ENCODE measurements at places on chromosomes 11 and 22.
A peak's percentile ranks its signal among the peaks of the same experiment; 100 is the strongest.

GRCh38 chr11:24567380-24567779 lies 70.5 kb downstream of the LUZP2 start:
- no peak for DNase-seq

GRCh38 chr22:39567135-39567946 lies 3.2 kb upstream of the CACNA1I start:
- DNase-seq: peak; percentile 54

DNA sequence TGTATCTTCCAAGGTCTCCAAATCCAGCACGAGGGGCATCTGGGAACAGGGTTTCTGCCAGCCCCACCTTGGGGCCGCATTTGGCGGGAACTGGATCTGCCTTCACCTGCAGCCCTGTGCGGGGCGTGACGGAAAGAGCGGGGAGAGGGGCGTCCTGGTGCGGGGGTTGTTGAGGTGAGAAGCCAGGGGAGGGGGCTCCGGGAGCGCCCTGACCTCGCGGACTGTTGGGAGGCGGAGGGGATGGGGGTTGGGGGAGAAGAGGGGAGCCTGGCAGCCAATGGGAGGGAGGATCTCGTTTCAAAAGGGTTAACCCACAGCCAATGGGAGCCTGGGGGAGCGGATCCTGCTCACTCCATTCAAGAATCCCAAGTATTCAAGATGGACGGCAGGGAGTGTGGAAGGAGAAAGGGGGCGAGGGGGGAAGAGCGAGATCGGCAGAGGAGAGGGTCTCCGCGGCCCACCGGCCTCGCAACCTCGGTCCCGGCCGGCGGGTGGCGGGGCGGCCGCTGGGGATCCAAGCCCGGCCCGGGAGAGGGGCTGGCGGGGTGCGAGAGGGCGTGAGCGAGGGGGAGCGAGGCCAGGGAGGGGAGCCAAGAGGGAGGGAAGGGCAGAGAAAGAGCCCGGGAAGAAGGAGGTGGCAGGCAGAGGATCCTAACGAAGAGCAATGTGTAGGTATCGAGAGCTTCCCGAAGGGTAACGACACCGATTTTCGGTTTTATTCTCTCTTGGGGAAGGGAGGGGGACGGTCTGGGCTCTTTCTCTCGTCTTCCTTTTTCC lies 11.5 kb downstream of the YPEL4 start:
- DNase-seq: no peak

- no peak for DNase-seq
Measured at GRCh38 chr11:83252266-83252665, 33.9 kb downstream of the CCDC90B start.

GRCh38 chr11:11670574-11670973 lies 48.8 kb upstream of the GALNT18 start:
- no peak for DNase-seq

DNA sequence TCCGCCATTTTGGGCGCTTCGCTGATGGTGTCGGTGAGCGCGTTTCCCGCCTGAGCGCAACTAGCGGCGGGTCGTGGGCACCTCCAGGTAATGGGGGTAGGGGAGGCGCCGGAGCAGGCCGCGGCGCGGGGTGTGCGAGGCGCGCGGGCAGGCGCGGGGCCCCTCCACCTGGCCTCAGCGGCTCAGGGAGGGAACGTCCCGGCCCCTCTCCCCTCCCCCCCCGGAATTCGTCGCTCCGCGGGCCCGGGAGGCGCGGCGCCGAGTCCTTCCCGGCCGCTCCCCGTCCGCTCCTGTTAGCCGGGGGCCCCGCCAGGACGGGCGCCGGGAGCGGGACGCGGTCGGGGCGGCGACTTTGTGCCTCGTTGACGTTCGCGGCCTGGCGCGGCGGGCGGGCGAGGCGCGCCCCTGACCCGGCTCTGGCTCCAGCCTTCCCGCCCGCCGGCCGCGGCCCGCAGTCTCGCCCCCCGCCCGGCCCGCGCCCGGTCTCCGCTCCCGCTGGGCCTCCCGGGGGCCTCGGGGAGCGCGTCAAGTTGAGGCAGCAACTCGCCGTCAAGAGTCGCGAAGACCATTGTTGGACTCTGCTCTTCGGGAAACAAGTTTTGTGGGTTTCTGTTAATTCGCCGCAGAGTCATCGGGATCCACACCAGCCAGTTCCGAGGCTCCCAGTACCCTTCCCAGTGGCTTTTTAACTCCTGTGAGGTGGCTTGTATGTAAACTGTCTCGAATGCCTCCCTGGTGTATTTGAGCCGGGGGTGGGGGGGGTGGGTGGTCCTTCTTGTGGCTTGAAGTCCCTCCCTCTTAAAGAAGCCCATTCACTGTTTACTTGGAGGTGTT lies at the start of gene PPP6R3:
Gene PPP6R3, plus strand, starts transcription at position 12 of the 834 bp plus-strand sequence. CDS start 76,913 bp downstream, outside the sequence.
- DNase-seq: no peak

DNA sequence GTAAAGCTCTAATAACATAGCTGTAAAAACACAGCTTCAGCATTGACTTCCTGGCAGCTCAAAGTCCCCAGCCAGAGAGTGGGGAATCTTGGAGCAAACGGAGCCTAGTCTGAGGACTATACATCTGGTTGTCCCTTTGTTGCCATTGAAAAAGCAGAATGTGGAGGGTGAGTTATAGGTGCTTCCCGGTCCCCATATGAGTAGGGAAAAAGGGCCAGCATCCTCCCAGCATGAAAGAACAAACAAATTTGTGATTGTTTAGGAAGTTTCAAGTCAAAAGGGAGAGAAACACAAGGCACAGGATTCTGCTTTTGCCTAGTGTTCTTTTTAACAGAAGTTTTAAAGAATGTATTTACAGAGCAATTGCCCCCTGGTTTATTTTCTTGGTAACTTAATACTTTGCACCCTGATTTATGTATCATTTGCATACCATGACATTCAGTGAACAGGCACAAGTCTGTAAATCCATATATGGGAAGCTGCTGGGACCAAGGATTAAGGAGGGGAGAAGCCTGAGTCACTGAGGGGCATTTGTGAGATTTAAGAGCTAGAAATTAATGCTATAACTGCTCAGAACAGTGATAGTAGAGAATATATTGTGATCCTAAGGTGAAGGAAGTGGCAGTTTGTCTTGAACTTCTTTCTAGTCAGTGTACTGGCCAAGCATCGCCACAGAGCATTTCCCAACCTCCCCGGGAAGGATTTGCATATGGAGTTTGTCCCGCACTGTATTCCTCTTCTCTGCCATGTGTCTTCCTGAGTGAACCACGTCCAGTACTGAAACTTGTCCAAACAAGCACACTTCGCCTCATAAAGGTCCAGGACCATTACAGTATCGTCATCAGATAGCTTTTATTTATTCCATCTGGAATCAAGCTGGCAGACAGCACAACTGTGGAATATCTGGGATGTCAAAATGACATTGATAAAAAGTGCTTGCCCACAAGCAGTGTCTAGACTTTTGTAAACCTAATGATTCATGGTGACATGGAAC lies 103.0 kb downstream of the DBX1 start:
- no peak for DNase-seq

DNA sequence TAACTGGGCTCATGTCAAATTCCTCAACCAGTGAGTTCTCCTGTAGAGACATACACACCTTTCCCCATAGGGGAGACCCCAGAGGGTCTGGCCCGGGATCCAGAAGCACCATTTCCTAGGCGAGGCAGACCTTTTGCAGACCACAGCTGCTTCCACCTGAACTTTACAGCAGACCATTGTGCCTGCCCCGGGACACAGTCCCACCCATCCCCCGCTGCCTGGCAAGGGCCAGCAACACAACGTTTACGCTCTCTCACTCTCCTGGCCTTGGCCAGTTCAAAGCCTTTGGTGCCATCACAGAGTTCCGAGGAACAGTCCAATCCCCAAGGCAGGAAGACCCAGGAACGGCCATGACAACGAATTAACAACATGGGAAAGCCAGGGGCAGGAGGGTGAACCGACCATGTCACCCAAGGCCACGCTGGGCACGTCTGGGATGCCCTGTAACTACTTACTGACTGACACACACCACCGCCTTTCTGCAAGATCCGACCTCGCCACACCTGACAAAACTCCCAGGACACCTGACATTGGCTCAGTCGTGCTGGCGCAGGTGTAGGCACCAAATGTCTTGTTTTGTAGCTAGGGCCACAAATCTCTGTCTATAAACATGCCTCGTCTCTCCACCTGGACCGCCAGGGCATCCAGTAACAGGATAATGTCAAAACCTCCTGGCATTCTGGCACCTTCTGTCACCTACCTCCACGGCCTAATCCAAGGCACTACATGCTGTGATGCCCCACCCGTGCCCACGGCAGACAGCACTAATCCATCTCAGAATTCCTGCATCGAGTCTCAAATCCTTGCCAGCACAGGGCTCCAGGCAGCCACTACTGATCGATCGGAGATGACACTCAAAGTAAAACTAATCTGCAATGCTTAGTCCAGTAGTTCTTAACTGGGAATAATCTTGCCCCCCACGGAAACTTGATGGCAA lies 51.3 kb downstream of the MYH9 start:
- no peak for DNase-seq

DNA sequence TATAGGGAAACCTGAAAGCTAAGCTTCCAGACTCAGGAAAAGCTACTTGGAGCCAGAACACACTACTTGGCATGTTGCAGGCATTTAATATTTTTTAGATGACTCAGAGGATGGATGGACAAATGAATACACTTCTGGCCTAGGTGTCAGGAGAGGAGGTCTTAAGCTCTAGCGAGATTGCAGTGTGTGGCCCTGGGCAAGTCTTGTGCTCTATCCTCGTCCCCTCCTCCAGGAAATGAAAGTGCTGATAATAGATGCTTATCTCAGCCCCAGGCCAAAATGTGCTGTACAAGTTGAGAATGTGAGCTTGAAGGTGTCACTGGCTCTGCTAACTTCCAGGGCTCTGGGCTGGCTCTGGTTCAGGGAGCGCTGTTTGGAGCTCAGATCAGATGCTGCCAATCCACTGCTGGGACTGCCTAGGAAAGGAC lies 136.3 kb downstream of the PKNOX2 start:
- DNase-seq: no peak

DNA sequence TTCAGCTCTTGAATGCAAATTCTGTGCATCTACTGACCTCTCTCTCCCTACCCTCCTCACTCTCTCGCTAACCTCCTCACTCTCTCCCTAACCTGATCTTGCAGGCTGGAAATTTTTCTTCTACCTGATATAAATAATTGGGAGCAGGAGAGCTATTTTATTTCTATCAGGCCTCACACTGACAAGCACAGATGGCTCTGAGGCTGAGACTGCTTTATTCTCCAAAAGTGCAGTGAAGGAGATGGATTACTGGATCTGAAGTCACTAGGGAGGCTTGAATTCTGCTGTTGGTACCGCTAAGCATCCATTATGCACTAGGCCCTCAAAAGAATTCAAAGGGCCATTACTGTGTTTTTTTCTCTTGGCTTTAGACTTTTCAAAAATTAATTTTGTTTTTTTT lies 19.4 kb upstream of the LDHA start:
- no peak for DNase-seq

DNA sequence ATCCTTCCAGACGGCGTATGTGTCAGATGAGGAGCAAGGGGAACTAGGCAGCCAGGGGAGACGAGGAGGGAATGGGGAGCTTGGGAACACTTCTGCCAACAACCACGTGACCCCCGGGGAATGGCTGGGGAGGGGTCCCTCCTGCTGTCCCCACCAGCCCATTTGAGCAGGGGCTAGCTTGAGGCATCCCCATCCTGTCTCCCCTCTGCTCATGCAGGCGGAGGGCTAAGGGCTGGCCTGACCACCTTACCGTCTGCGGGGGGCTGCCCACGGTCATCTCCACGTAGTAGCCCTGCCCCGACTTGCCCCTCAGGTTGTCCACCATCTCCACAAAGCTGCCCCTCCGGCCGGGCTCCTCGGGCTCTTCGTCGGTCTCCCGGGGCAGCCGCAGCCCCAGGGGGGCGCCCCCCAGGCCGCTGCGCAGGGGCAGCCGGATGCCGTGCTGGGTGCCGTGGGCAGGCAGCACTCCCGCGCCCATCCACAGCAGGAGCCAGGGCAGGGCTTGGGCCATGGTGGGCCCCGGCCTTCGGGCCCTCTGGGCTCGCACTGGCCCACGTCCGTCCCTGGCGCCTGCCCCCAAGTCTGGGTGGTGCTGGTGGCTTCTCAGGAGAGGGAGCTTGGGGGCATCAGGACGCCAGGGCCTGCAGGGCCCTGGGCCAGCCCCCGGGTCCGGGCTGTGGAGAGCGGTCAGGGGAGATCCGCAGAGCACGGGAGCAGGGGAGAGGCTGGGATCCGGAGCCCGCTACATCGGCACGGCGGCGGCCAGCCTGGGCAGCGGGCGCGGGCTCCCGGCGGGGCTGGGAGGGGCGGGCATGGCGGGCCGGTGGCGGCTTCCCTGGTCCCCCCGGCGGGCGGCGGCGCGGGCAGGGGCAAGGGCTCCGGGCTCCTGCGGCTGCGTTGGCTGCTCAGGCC lies 515 bp downstream of the BACE1 start:
- no peak for DNase-seq

DNA sequence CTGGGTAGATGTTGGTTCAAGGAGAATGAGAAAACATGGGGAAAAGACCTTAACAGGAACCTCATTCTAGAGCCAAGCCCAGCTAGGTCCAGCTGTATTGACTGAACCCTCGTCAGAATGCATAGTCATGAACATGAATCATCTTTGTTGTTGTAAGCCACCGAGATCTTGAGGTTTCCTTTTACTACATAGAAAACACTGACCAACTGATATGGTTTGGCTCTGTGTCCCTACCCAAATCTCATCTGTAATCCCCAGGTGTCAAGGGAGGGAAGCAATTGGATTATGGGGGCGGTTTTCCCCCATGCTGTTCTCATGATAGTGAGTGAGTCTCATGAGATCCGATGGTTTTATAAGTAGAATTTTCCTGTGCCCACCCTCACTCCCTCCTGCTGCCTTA lies 19.4 kb upstream of the PHOX2A start:
- DNase-seq: no peak

DNA sequence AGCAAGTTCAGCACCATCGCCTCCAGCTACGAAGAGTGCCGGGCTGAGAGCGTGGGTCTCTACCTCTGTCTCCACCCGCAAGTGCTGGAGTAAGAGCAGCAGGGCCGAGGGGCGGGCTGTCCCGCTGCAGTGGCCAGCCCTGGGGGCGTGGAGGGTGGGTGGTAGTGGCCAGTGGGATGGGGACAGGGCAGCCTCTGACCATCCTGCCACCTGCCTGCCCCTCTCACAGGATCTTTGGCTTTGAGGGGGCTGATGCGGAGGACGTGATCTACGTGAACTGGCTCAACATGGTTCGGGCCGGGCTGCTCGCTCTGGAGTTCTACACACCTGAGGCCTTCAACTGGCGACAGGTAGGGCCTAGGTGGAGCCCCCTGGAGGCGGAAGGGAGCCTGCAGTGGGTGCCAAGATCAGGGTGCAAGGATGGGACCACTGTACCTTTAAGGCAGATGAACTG lies 15.0 kb upstream of the BBS1 start:
- no peak for DNase-seq

- no peak for DNase-seq
Measured at GRCh38 chr11:75839851-75840250, 24.8 kb downstream of the UVRAG start.

DNA sequence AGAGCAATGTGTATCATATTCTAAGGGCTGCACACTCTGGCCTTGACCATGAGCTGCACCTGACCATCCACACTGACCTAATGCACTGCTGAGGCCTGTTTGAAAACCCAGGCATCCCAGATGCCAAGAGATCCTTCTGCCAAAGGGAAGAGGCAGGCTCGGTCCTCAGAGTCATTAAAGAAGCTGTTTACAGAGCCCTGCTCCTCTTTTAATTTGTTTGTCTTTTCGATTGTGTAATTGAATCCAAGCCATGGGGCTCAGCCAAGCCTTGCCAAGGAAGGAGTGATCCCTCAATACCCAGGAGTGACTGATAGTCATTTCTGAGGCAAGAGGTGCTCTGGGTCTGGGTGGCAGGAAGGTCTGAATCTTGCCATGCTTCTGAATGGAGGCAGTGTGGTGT lies 94.5 kb upstream of the ISX start:
- DNase-seq: no peak
